M059J (cell line): ENCODE measurements at places on chromosomes 3 and 15.

- no peak for DNase-seq
Observed at GRCh38 chr3:42696356-42697288, 6.0 kb downstream of the HHATL start.

DNA sequence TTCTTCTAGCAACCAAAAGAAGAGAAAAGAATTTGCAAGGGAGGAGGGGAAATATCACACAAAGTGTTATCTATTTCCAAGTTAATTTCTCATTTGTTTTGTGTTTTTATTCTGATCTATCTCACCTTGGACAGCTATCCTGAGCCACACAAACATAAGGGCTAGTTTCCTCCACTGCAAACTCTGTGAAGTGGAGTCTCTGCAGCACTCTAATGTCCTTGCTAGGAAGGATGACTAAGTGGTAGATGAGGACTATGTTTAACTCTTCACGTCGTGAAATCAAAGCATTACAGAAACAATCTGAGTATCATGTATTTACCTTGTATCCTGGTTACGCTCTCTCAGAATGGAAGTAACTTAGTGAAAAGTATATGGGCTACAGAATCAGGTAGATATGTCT lies 33.9 kb upstream of the CHRM5 start:
- no peak for DNase-seq

DNA sequence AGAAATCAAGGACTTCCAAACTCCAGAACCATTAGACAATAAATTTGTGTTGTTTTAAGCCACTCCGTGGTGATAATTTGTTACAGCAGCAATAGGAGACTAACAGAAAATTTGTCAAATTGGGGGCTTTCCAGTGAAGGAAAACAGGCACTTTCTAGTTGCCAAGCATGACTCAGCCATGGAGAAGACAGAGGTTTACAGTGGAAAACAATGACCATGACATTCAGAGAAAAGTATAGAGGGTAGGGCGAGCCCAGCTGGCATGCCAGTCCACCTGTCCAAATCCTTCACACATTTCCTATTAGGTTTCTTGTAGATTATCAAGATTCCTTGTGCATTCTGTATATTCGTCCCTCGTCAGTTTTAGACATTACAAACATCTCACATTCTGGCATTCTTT lies 24.9 kb downstream of the SLCO2A1 start:
- DNase-seq = peak; percentile 46

- no peak for DNase-seq
Observed at GRCh38 chr15:31040611-31041010, 49.2 kb upstream of the MTMR10 start.

GRCh38 chr15:29074045-29074444 lies 188.3 kb downstream of the APBA2 start:
- no peak for DNase-seq

- DNase-seq = peak; percentile 39
Observed at GRCh38 chr15:89088605-89089315, 504 bp downstream of the ABHD2 start.

GRCh38 chr3:37761586-37761985 lies 100.1 kb upstream of the CTDSPL start:
- DNase-seq = no peak
